Sigmoid colon (tissue), 7 donors: ENCODE measurements at places on chromosomes 7 and 10. TPM values are rescaled to one million over a fixed set of nuclear protein-coding genes. Genes with fewer than 3 reads are reported as not detected.

- H3K27me3 ChIP-seq, result no peaks in the 10 kb centered on the region
- no peak for DNase-seq
- no peaks in the 10 kb centered on the region for H3K36me3 ChIP-seq
- H3K4me3 ChIP-seq, result no peak overlapping the region
Observed at GRCh38 chr10:103246324-103246723, 637 bp downstream of the RPEL1 start.

- H3K36me3 ChIP-seq, result no peaks in the 10 kb centered on the region
- no peak for DNase-seq
- no peak overlapping the region for H3K4me3 ChIP-seq
- H3K27me3 ChIP-seq, result no peaks in the 10 kb centered on the region
- H3K4me1 ChIP-seq, result no peaks in the 10 kb centered on the region
Observed at GRCh38 chr7:12007576-12007975, 175.6 kb upstream of the THSD7A start.

DNA sequence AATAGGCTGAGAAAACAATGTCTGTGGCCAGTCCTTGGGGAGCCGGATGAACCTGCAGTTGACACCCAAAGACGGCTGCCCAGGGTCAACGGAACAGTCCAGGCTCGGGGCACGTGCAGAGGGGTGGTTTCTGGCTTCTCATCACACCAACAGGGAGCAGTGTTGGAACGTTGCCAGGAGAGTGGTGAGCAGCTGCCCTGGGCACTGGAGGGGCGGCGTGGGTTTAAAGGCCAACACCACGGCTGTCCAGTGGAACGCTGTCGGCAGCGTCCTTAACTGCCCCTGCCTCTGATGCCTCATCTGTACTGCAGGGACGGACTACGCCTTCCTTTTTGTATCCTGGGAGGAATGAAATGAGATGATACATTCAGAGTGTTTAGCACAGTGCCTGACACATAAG, 19.8 kb downstream of the JCAD start:
- no peak overlapping the region for H3K27ac ChIP-seq
- no peaks in the 10 kb centered on the region for H3K27me3 ChIP-seq
- H3K36me3 ChIP-seq, result peaks cover 58% of the 10 kb centered on the region
- H3K4me1 ChIP-seq, result peaks cover 44% of the 10 kb centered on the region
- no peak overlapping the region for H3K4me3 ChIP-seq

- no peak overlapping the region for H3K27ac ChIP-seq
- H3K36me3 ChIP-seq, result no peaks in the 10 kb centered on the region
- H3K4me1 ChIP-seq, result no peaks in the 10 kb centered on the region
- H3K4me3 ChIP-seq, result no peak overlapping the region
- DNase-seq, result no peak
Observed at GRCh38 chr10:9848981-9849380, 1168.7 kb upstream of the CELF2 start.

MSMB gene
- not detected for total RNA-seq

EBF3 gene
- 4.8 TPM for total RNA-seq

PROSER2 gene
- 2.5 TPM for total RNA-seq
